ENCODE measurements at places on chromosomes 1 and 21.
A peak's percentile ranks its signal among the peaks of the same experiment; 100 is the strongest.

DNA sequence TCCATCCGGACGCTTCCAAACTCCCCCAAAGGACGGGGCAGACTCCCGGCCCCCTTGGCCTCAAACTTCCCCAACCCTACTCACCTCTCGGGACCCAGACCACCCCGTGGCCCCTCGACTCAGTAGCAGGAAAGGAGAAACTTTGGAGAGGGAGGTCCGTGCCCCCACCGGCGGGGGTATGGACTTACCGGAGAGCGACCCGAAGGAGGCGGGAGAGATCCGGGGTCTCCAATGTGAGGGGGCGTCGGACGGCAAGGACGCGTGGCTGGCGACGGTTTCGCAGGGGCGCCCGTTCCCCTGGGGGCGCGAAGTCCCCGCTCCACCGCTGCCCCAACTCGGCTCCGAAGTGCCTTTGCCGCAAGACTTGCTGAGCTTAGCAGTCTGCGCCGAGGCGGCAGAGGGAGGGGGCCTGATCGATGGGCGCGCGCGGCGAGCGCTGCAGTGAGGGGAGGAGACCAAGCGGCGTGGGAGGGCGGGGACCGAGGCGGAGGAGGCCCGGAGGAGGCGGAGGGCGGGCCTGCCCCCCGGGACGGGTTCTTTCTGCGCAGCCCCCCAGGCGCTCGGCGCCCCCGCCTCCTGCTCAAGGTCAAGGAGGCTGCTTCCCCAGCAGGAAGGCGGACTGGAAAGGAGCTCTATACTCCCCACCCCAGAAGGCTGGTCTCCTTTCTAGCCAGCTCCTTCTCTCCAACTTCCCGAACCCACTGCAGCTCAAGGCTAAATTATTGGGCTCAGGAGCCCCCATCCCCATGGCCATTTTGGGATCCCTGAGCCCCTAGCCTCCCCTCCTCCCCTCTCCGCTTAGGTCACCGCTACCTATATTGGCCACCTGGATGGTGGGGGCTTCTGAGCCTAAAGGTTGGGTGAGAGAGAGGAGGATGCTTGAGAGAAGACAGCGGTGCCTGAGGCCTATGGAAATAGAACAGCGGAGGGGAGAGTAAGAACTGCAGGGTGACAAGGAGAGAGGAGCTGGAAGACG lies at the start of gene SYT2:
Gene SYT2 (minus strand): TSS at position 385 of the 976 bp plus-strand sequence. CDS start 104,682 bp downstream, outside the sequence.
- no peak for DNase-seq

DNA sequence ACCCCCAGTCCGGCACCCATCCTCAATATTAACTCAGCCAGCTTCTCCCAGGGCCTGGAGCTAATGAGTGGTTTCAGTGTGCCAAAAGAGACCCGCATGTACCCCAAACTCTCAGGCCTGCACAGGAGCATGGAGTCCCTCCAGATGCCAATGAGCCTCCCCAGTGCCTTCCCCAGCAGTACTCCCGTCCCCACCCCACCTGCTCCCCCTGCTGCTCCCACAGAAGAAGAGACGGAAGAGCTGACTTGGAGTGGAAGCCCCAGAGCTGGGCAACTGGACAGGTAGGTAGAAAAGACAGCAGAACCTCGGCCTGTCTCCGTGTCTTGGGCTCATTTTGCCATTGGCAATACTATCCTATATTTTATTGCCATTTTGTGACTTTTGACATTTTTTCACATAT lies 45.4 kb upstream of the IPO9 start:
- no peak for DNase-seq

GRCh38 chr1:40770296-40771070 lies 13.1 kb upstream of the KCNQ4 start:
- peak; percentile 38 for DNase-seq

DNA sequence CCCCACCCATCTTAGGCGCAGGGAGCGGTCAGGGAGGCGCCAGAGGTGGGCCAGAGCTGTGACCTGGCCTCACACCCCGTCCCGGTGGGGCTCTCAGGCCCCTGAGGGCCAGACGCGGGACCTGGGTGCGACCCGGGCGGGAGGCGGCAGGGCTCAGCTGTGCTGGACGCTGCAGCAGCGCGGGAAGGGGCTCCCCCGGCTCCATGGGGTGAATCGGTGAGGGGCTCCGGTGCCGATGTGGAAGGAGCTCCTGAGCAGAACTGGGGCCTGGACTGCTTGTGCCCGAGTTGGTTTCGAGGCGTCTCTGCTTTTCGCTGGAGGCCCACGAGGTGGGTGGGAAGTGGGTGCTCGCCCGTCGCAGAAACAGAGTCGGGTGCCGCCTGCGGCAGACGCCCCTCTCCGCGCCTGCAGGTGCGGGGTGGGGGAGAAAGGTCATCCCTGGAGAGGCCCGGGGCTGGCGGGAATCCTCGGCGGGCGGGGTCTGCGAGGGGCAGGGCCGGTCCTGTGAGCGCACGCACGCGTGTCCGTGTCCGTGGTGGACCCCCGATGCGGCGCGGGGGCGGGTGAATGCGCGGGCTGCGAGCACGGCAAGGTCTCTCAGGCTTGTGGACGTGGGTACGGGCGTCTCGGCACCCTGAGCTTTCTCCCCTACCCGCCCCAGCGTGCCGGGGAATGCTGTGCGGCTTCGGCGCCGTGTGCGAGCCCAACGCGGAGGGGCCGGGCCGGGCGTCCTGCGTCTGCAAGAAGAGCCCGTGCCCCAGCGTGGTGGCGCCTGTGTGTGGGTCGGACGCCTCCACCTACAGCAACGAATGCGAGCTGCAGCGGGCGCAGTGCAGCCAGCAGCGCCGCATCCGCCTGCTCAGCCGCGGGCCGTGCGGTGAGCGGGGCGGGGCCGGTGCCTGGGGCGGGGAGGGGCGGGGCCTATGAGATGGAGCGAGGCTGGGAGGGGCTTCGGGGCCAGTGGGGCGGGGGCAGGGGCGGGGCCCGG lies 20.4 kb downstream of the AGRN start:
- peak; percentile 54 for DNase-seq

- DNase-seq: peak; percentile 94
Observed at GRCh38 chr1:19315378-19316198, 3.5 kb downstream of the SLC66A1 start.

DNA sequence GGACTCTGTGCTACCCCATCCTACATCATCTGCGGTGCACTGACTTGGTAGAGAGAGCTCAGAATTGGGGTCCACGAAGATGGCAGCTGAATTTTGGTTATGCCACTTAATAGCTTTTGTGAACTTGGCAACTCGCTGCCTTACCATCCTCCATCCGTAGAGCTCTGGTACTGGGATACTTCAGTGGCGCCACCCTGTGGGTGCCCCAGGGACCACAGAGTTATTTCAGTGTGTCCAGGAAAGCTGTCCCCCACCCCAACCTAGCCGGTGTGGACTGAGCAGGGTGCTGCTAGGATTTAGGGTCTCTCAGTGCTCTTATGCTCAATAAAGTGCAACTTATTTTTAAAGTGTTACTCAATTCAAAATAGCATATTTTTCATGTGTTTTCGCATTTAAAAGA lies 9.0 kb upstream of the USF1 start:
- no peak for DNase-seq

GRCh38 chr1:43373066-43373940 lies 5.5 kb upstream of the ELOVL1 start:
- no peak for DNase-seq

DNA sequence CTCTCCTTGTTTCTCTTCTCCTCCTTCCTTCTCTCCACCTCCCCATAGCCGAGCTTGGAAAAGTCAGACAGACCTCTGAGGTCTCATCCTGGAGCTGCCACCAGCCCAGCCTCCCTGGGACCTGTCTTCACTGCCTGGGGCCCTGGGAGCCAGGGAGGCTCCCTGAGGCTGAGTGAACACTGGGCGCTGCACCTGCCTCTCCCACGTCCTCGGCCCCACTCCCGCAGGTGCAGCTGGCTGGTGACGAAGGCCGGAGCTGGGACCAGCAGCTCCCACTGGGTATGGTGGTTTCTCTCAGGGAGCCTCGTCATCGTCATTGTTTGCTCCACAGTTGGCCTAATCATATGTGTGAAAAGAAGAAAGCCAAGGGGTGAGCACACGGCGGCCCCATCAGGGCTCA lies 5.3 kb downstream of the TNFRSF14 start:
- no peak for DNase-seq

GRCh38 chr1:176733661-176734060 lies 270.7 kb downstream of the PAPPA2 start:
- DNase-seq: no peak

DNA sequence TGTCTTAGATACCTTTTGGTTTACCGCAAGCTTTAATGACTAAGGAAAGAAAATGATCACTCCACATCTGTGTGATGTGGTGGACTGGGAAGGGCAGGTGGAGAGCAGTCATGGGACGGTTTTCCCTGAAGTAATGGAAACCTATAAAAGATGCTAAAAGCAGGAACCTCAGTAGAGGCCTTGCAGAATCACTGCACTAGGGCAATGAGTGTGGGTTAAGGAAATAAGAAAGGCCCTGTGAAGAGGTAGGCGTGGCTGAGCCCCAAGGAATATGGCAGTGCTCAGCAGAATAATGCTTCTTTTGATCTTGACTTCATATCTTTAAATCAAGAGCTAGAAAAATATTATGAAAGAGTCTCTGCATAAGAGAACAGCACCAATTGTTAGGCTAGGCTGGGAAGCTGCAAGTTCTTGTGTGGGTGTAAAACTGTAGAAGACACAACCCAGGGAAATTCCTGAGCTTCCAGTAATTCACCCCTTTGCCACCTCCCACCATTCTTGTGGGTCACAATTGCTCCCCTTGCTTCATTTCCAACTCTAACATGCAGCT lies 49.9 kb downstream of the CLCA4 start:
- DNase-seq: no peak

GRCh38 chr1:213852107-213852506 lies 135.7 kb upstream of the PROX1 start:
- DNase-seq: no peak

GRCh38 chr1:206787891-206788290 lies 15.6 kb upstream of the IL10 start:
- DNase-seq: no peak

GRCh38 chr1:102733491-102734236 lies 374.7 kb downstream of the COL11A1 start:
- DNase-seq: no peak

- no peak for DNase-seq
Observed at GRCh38 chr1:22334860-22335550, 116.6 kb upstream of the ZBTB40 start.

DNA sequence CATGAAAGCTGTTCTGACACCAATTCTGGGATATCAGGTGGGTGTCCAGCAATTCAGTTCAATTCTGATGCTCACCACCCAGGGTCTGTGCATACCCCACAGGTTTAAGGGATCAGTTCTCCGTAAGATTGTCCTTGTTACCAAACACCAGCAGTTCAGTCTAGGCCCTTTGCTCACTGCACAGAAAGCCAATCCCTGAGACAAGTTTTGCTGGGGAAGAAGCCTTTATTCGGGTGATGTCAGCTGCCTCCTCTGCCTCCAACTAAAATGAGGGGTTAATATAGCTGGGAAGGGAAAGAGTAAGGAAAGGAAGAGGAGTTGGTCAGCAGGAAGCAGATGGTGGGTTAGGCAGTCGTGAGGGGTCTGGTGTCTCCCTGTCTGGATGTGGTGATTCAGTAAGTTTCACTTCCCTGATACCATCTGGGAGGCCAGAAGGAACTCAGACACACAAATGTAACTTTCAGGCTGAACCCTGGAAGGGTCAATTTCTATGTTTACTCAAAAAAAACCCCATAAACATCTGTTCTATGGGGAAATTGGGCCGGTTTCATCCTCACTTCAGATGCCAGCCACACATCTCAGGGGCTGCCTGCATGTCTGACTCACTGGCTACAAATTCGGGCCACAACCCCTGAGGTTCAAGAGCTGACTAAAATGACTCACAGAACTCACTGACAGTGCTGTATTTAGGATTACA lies 83.3 kb upstream of the PGBD5 start:
- DNase-seq: peak; percentile 2

DNA sequence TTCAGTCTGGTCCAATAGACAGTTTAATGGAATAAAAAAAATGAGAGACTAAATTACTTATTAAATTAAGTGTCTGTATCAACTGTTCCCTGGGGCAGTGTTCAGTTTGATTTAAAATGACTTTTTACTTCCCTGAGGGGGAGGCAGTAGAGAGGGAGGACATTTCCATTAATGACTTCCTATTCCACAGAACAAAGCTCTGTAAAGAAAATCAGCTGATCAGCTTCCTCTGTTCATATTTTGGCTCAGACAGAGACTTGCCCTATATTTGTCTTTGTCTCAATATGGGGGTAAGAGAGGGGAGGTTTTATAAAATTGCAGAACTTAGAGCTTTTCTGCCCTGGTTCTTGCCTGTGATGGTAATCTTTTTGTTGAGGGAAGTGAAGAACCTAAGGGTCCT lies 8.4 kb downstream of the CFAP126 start:
- DNase-seq: peak; percentile 69

GRCh38 chr1:61084491-61085031 lies 2.2 kb downstream of the NFIA start:
- no peak for DNase-seq

DNA sequence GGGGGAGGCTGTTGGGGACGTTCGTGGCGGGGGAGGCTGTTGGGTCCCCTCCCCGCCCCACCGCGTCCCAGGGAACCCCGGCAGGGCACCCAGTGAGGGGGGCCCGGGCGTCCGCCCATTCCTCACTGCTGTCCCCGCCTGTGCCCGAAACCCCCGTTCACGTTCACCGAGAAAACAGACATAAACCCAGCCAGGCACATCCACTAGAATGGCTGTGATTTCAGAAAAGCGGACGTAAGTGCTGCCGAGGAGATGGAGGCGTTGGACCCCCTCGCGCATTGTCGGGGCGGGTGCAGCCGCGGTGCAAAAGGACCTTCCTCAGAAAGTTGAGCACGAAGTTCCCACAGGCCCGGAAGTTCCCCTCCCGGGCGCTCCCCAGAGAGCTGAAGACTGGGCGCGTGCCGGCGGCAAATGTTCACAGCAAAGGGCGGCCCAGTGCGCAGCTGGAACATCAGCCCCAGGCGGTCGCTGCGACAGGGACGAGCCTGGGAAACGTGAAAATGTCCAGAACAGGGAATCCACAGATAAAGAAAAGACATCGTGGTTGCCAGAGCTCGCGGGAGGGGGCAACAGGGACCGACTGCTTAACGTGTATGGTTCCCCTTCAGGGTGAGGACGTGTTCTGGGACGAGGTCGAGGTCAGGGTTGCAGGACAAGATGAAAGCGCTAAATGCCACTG lies 18.5 kb upstream of the SAMD11 start:
- DNase-seq: peak; percentile 62

DNA sequence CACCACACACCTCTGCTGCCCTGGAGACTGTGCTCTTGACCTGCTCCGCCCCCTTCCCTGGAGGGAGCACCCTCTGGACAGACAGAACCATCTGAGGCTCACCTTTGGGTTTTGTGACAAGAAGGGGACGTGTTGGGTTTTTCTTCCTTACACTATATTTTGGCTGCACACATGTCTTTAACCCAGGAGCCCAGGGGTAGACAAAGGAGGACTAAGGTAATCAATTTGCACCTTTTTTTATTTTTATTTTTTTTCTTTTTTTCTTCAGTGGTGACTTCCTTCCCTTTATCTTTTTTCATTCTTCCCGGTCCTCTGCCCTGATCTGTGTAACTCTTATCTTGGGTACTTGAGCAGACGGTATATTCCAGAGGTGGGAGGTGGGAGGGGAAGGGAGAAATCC lies 8.5 kb upstream of the TXLNA start:
- no peak for DNase-seq

- no peak for DNase-seq
Observed at GRCh38 chr1:248775441-248775840, 19.9 kb upstream of the LYPD8 start.
